Subcutaneous adipose tissue (tissue), 4 donors: ENCODE measurements at places on chromosomes 2 and 18. TPM values are rescaled to one million over a fixed set of nuclear protein-coding genes. Genes with fewer than 3 reads are reported as not detected.

The OTX1 gene
- not detected for total RNA-seq

The SCN7A gene
- 6.6 TPM for total RNA-seq

The GNLY gene
- total RNA-seq = 9.8 TPM

The LYPD6 gene
- total RNA-seq = under 0.01 TPM

The CYP27A1 gene
- total RNA-seq = 15.3 TPM

The STARD6 gene
- total RNA-seq = not detected

The ITPRID2 gene
- total RNA-seq = 91.3 TPM

The OXER1 gene
- total RNA-seq = 0.75 TPM

The UGT1A3 gene
- total RNA-seq = not detected

The KCNIP3 gene
- 28.0 TPM for total RNA-seq

The PLEKHH2 gene
- 85.4 TPM for total RNA-seq

The ASB18 gene
- not detected for total RNA-seq

The SKOR2 gene
- not detected for total RNA-seq

The PROKR1 gene
- total RNA-seq = 0.22 TPM

The STAT1 gene
- total RNA-seq = 123 TPM

The SPC25 gene
- total RNA-seq = not detected

The TMEM169 gene
- 0.57 TPM for total RNA-seq

The PFN4 gene
- total RNA-seq = 0.85 TPM

The ANKRD30BL gene
- not detected for total RNA-seq

The EFR3B gene
- 1.3 TPM for total RNA-seq

The DSG4 gene
- not detected for total RNA-seq

The CAPN14 gene
- not detected for total RNA-seq

The SULT1C2 gene
- 0.98 TPM for total RNA-seq

The COBLL1 gene
- total RNA-seq = 123 TPM

The ACOXL gene
- not detected for total RNA-seq

The C2orf72 gene
- total RNA-seq = 0.49 TPM

The KCNG2 gene
- total RNA-seq = not detected

The LDLRAD4 gene
- total RNA-seq = 21.2 TPM

The KATNAL2 gene
- total RNA-seq = 8.0 TPM

The HNMT gene
- total RNA-seq = 279 TPM

The MYCN gene
- not detected for total RNA-seq

The CABYR gene
- 0.33 TPM for total RNA-seq
